ENCODE measurements at places on chromosomes 12 and 14. TPM values are rescaled to one million over a fixed set of nuclear protein-coding genes. Genes with fewer than 3 reads are reported as not detected.

GRCh38 chr14:101865288-101865687, 99.1 kb upstream of the DYNC1H1 start:
- H3K27me3 ChIP-seq, result no peaks in the 10 kb centered on the region
- no peak overlapping the region for H3K4me3 ChIP-seq
- H3K27ac ChIP-seq, result no peak overlapping the region
- no peaks in the 10 kb centered on the region for H3K36me3 ChIP-seq
- no peak for DNase-seq
- no peaks in the 10 kb centered on the region for H3K4me1 ChIP-seq

GRCh38 chr14:68807148-68807600, 14.3 kb upstream of the ZFP36L1 start:
- no peaks in the 10 kb centered on the region for H3K27me3 ChIP-seq
- no peak overlapping the region for H3K27ac ChIP-seq
- H3K4me1 ChIP-seq, result peaks cover 6% of the 10 kb centered on the region
- no peaks in the 10 kb centered on the region for H3K36me3 ChIP-seq

DNA sequence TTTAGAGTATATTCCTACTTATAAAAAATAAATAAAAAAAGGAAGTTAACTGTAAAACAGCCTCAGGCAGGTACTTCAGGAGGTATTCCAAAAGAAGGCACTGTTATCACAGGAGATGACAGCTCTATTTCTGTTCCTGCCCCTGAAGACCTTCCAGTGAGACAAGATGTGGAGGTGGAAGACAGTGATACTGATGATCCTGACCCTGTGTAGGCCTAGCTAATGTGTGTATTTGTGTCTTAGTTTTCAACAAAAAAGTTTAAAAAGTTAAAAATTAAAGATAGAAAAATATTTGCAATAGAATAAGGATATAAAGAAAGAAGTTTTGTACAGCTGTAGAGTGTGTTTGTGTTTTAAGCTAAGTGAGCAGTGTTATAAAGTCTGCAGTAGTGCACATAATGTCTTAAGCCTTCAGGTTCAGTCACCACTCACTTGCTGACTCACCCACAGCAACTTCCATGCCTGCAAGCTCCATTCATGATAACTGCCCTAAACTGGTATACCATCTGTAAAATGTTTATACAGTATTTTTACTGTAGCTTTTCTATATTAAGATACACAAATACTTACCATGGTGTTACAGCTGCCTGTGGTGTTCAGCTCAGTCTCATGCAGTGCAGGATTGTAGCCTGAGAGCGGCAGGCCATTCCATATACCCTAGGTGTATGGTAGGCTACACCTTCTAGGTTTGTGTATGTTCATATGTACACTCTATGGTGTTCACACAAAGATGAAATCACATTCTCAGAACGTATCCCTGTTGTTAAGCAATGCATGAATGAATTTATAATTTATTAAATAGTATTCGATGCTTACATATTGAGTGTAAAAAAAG, 121.1 kb downstream of the ANO6 start:
- no peak overlapping the region for H3K4me3 ChIP-seq
- H3K27me3 ChIP-seq, result no peaks in the 10 kb centered on the region
- no peak overlapping the region for H3K27ac ChIP-seq
- H3K36me3 ChIP-seq, result no peaks in the 10 kb centered on the region
- H3K4me1 ChIP-seq, result no peaks in the 10 kb centered on the region

GRCh38 chr12:67943141-67943892, 45.9 kb upstream of the IFNG-AS1 start:
- DNase-seq, result peak; percentile 64
- H3K4me3 ChIP-seq, result no peak overlapping the region
- no peaks in the 10 kb centered on the region for H3K27me3 ChIP-seq
- H3K36me3 ChIP-seq, result no peaks in the 10 kb centered on the region

DNA sequence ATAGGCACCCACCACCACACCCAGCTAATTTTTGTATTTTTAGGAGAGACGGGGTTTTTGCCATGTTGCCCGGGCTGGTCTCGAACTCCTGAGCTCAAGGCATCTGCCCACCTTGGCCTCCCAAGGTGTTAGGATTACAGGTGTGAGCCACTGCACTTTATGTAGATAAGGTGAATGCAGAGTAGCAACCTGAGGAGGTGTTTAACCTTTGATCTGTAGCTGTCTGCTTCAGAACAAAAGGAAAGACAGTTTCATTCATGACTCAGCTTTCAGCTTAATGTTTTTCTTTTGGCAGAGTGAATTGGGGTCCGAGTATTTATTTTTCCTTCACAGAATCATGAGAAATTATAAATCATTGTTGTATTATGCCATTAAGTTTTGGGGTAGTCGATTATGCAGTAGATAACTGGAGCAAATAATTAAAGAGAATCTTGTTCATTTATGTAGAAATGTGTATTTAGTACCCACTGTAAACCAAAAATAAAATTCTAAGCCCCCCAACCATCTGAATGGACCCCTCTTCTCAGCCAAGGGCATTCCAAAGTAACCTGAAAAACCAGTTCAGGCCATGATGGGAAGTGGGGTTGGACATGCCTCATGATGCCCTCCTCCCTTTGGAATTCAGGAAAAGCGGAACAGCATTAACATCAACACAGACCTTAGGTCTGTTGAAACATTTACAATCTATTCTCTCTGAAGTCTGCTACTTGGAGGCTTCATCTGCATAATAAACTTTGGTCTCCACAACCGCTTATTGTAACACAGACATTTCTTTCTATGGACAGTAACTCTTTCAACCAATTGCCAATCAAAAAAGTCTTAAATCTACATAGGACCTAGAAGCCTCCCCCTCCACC, 10.7 kb upstream of the STX2 start:
- DNase-seq, result no peak
- H3K4me1 ChIP-seq, result no peaks in the 10 kb centered on the region
- H3K27me3 ChIP-seq, result peaks cover 2% of the 10 kb centered on the region
- H3K36me3 ChIP-seq, result no peaks in the 10 kb centered on the region

DNA sequence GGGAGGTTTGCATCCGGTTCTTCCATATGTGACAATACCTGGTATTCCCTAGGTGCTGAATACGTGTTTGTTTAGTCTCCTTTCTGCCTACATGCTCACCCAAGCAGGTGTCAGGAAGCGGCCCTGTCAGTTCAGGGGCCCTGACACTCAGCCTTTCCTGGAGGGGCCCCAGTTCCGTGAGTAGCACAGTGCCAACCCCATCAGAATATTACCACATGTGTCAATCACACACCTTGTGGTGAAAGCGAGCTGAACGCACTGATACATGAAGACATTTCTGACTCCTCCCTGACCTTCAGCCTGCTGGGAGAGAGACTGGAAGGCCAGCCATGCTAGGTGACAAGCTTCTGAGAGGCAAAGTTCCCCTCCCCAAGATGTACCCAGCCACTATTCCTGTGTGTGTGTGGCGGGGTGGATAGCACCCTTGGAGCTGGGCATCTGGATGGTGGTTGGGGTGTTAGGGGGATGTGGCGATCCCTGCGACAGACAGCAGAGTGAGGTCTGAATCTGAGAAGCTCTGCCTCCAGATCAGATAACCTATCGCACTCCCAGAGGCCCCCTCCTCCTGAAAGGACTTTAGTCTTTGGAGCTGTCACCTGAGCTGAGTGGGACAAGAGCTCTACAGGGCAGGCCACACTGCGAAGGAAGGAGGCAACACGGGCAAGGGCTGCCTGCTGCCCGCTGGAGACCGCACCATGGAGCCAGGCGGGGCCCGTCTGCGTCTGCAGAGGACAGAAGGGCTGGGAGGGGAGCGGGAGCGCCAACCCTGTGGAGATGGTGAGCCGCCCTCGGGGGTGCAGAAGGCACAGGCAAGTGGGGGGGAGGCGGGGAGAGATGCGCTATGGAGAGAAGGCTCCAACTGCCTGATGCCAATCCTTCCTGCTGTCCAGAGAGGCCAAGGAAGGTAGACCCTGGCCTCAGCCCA, at the start of gene SOAT2:
Gene SOAT2 (plus strand): TSS at position 604 of the 925 bp plus-strand sequence. CDS start 92 bp downstream, at position 696.
- peaks cover 13% of the 10 kb centered on the region for H3K4me1 ChIP-seq
- no peak within 1 kb of the TSS for H3K4me3 ChIP-seq
- no peak within 1 kb of the TSS for H3K27ac ChIP-seq
- no peak for DNase-seq
- no peaks in the 10 kb centered on the region for H3K36me3 ChIP-seq

- H3K4me1 ChIP-seq, result no peaks in the 10 kb centered on the region
- no peak overlapping the region for H3K27ac ChIP-seq
- H3K27me3 ChIP-seq, result no peaks in the 10 kb centered on the region
- no peak overlapping the region for H3K4me3 ChIP-seq
These were observed 325.8 kb upstream of the DIO3 start for GRCh38 chr14:101235335-101236103.

GRCh38 chr14:95573313-95573712, 38.5 kb downstream of the GLRX5 start:
- DNase-seq, result no peak
- H3K27me3 ChIP-seq, result no peaks in the 10 kb centered on the region
- H3K36me3 ChIP-seq, result no peaks in the 10 kb centered on the region
- no peak overlapping the region for H3K27ac ChIP-seq
- H3K4me1 ChIP-seq, result no peaks in the 10 kb centered on the region

DNA sequence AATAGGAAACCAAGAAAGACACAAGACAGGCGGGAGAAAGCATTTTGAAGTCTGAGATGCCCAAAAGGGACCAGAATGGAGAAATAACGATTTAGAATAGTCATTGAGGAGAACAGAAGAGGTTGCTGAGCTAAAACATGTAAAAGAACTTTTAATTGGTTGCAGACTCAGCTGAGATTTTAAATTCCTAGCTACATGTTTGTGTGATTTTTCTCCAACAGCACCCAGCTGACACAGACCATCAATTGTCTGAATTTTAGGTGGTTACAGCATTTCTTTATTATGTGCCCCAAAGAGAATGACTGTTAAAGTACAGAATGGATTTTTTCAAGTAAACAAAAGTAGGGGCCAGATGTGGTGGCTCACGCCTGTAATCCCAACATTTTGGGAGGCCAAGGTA, 50.3 kb downstream of the BAZ1A start:
- H3K27me3 ChIP-seq, result no peaks in the 10 kb centered on the region
- H3K36me3 ChIP-seq, result peaks cover 8% of the 10 kb centered on the region
- H3K4me1 ChIP-seq, result no peaks in the 10 kb centered on the region
- no peak overlapping the region for H3K4me3 ChIP-seq

DNA sequence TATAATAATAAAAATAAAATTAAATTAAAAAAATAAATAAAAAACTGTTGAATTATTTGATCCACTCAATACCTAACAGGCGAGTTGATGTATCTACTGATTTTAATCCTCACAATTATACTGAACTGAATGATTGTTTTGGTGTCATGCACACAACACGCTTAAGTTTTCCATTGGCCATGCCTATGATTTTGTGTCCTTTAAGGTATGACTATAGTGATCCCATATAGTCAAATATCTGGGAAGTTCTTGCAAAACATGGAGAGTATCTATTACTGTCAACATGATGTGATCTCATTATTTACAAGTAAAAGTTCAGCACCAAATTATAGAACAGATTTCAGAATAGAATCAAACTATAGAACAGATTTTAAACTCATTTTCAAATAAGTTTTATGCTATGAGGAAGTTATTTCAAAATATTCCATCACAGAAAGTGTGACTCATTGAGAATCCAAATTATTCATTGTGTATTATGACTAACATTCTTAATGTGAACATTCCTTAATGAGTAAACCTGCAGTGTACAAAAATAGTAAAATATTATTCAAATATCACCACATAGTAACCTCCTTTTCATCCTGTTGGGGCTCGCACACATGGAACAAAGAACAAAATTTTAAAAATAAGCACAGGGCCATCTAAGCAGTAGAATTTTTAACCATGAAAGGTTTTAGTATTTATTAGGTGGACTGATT, 190.4 kb downstream of the SLC25A21 start:
- peaks cover 7% of the 10 kb centered on the region for H3K4me1 ChIP-seq
- DNase-seq, result peak; percentile 73
- no peaks in the 10 kb centered on the region for H3K36me3 ChIP-seq
- H3K4me3 ChIP-seq, result no peak overlapping the region
- peak overlapping the region; percentile 55 for H3K27ac ChIP-seq

GRCh38 chr14:71583705-71584104, 348.5 kb upstream of the RGS6 start:
- no peak for DNase-seq
- H3K36me3 ChIP-seq, result no peaks in the 10 kb centered on the region
- no peaks in the 10 kb centered on the region for H3K4me1 ChIP-seq
- H3K27ac ChIP-seq, result no peak overlapping the region
- no peaks in the 10 kb centered on the region for H3K27me3 ChIP-seq
- no peak overlapping the region for H3K4me3 ChIP-seq

The NDUFA9 gene
- 113 TPM for total RNA-seq

The B3GNT4 gene
- 0.31 TPM for total RNA-seq

The KRT83 gene
- total RNA-seq, result not detected

Data from endothelial cell of umbilical vein (primary cell).